CD4-positive, alpha-beta memory T cell (primary cell): ENCODE measurements at places on chromosomes 7 and 10.

DNA sequence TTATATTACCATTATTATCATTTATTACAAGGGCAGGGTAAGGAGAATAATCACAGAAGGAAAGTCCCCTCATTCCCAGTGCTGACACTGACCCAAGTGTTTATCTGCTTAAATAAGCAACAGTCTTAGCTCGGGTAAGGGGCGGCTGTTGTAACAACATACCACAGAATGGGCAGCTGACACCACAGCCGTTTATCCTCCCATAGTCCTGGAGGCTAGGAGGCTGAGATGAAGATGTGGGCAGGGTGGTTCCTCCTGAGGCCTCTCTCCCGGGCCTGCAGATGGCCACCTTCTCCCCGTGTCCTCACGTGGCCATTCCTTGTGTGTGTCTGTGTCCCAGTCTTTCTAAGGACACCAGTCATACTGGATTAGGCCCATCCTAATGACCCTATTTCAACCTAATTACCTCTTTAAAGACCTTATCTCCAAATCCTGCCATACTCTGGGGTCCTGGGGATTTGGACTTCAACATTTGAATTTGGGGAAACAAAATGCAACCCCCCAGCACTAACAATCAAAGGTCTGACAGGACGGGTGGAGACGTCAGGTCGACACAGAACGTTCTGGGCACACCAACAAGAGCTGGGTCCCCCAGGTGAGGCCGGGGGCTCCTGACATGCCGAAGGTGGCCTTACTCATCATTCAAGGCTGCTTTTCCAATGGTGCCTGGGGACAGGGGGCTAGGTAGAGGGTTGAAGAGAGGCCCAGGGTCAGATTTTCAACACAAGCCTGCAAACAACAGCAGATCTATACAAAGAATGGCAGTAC is 93.5 kb downstream of the TNS3 start:
- H3K4me1 ChIP-seq: no peaks in the 10 kb centered on the region
- no peak overlapping the region for H3K27ac ChIP-seq
- no peaks in the 10 kb centered on the region for H3K36me3 ChIP-seq
- no peaks in the 10 kb centered on the region for H3K27me3 ChIP-seq
- DNase-seq: no peak

DNA sequence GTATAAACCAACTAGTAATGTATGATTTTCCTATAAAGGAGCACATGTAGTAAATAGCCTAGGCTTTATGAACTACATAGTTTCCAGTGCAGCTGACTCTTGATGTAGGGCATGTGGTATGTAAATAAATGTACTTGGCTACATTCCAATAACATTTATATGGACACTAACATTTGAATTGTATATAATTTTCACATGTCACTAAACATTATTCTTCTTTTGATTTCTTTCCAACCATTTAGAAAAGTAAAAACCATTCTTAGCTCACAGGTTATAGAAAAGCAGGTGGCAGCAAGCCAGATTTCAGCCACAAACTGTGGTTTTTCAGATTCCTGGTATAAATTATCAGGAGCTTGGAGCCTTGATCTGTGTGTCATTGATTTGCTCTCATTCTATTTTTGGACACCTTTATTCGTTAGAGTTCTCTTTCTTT is 1182.0 kb downstream of the CNTNAP2 start:
- H3K4me1 ChIP-seq: no peaks in the 10 kb centered on the region
- no peak overlapping the region for H3K27ac ChIP-seq
- no peaks in the 10 kb centered on the region for H3K36me3 ChIP-seq
- no peak overlapping the region for H3K4me3 ChIP-seq

DNA sequence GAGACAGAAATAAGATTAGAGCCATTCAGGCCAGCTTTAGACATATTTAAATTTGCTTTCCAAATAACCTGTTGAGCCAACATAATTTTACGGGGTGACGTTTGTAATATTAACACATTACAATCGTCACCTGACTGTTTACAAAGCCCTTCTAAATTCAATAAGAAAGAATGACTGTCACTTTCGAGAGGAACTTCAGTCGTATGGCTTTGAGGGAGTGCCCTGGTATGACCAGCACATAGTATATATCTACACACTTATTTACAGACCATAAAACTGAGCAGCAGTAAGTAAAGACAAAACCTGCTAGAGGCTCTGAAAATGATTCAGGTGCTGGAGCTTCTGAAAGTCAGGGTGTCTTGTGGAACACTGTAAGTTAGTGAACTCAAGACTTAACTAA is 62.4 kb downstream of the BLNK start:
- no peaks in the 10 kb centered on the region for H3K36me3 ChIP-seq
- no peaks in the 10 kb centered on the region for H3K27me3 ChIP-seq
- DNase-seq: no peak

GRCh38 chr7:36390199-36391090 is 783 bp downstream of the ANLN start:
- H3K4me3 ChIP-seq: peak overlapping the region; percentile 84
- peak; percentile 31 for DNase-seq

- no peaks in the 10 kb centered on the region for H3K36me3 ChIP-seq
- H3K4me1 ChIP-seq: no peaks in the 10 kb centered on the region
- H3K4me3 ChIP-seq: no peak overlapping the region
- no peaks in the 10 kb centered on the region for H3K27me3 ChIP-seq
- no peak overlapping the region for H3K27ac ChIP-seq
Observed at GRCh38 chr7:15891151-15891881, 204.8 kb upstream of the MEOX2 start.

DNA sequence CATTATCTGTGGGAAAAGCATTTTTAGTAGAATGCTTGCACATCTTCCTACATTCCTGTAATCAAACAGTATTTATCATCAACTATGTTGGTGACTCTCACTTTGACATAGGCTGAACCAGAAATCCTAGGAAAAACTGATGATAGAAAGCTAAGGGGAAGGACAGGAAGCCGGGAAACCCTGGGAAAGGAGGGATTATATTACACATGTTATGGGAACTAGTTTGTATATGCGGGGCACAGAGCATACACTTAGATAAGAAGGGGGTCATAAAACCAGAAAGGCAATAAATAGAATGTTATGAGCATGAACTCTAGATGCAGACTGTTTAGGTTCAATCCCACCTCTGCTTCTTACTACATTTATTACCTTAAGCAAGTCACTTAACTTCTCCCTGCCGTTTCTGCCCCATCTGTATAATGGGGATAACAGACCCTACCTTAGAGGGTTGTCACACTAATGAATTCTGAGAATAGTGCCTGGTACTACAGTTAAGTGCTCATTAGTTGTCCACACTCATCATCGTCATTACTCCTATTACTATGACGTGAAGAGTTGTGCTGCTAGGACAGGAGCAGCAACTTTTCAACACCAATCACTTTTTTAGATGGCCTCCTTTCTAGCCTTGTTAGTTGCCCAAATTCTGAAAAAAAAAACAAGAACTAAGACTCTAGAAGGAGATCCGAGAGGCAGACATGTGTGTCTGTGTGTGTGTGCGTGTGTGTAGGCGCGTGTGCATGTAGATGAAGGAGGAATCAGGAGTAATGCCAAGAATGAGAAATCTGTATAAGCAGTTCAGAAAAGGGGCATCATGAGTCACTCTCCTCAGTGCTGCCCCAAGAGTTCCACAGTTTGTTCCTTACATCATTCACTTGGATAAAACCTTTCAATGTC is 52.2 kb downstream of the KMT2C start:
- H3K36me3 ChIP-seq: no peaks in the 10 kb centered on the region
- peaks cover 10% of the 10 kb centered on the region for H3K4me1 ChIP-seq
- H3K4me3 ChIP-seq: no peak overlapping the region

GRCh38 chr7:69217516-69218350 is 380.5 kb upstream of the AUTS2 start:
- H3K27me3 ChIP-seq: no peaks in the 10 kb centered on the region
- no peak overlapping the region for H3K27ac ChIP-seq
- DNase-seq: no peak
- no peaks in the 10 kb centered on the region for H3K4me1 ChIP-seq
- H3K36me3 ChIP-seq: no peaks in the 10 kb centered on the region

DNA sequence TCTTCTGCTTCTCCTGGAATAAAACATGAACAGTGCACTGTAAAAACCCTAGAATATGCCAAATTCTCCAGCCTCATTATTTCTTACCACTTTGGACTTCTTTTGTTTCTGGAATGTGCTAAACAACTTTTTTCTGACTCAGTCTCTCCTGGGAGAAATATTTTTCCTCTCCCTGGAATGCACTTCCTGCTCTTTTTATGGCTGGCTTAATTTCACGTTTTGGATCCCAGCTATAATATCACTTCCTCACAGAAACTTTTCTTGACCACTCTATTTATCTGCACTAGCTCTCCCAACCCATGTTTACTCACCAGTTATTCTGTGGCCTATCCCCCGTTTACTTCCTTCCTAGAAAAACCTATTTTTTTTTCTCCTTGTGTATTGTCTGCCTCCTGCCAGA is 26.7 kb downstream of the ABCB5 start:
- no peak for DNase-seq
- H3K27me3 ChIP-seq: no peaks in the 10 kb centered on the region
- no peaks in the 10 kb centered on the region for H3K4me1 ChIP-seq
- no peak overlapping the region for H3K4me3 ChIP-seq
- H3K27ac ChIP-seq: no peak overlapping the region

DNA sequence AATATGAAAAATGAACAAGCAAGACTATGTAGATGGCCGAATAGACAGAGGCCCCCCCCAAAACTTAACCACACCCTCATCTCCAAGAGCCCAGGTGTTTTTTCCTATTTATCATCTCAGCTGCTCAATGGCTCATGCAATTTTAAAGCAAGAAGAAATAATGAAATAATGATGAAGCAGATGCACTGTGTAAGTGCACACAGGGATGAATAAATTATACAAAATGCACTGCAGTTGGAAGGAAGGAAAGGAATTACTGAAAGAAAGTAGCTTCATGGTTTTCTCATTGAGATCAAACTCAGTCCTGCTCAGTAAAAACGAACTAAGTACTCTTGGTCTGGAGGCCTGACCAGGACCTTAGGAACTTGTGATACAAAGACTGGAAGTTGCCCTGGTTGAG is 810.1 kb downstream of the NRG3 start:
- no peak overlapping the region for H3K27ac ChIP-seq
- H3K27me3 ChIP-seq: no peaks in the 10 kb centered on the region
- H3K4me3 ChIP-seq: no peak overlapping the region
- no peaks in the 10 kb centered on the region for H3K4me1 ChIP-seq

DNA sequence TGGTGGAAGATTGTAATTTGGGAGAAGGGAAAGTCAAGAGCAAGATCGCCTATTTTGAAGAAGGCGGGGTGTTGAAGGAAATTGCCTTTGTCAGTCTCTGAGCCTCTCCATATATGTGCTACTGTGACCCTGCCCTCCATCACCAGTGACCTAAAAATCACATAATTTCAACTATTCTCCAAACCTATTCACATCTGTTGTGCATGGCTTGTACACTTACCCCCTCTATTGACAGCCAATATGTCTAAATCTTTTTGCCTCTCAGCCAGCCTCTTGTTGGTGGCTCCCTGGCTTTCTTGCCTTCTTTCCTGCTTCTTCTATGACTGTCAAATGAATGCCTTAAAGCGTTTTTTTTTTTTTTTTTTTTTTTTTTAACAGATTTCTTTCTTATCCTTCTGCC is 295.6 kb downstream of the AUTS2 start:
- no peaks in the 10 kb centered on the region for H3K27me3 ChIP-seq
- no peak overlapping the region for H3K27ac ChIP-seq
- no peaks in the 10 kb centered on the region for H3K4me1 ChIP-seq
- no peak for DNase-seq
- no peak overlapping the region for H3K4me3 ChIP-seq

GRCh38 chr10:110395350-110396283 is 90.9 kb upstream of the SMNDC1 start:
- H3K27me3 ChIP-seq: no peaks in the 10 kb centered on the region
- DNase-seq: peak; percentile 69
- no peak overlapping the region for H3K27ac ChIP-seq
- peaks cover 11% of the 10 kb centered on the region for H3K4me1 ChIP-seq

DNA sequence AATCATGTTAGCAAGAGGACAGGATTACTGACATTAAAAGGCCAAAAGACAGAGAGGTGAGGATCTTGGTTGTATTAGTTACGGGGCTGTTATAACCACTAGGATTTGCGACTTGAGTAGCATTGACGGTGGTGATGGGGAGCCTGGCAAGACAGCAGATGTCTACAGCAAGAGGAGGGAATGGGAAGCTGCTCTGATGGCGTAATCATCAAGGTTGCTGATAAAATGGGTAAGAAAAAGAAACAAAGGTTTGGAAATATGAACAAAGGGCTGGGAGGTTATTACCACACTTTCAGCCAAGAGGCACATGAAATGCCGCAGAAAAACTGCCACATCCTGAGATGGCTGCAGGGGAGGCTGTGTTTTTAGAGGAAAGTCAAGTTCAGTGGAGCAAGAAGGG is 33.9 kb downstream of the TMEM229A start:
- no peak for DNase-seq
- H3K4me3 ChIP-seq: no peak overlapping the region
- H3K36me3 ChIP-seq: no peaks in the 10 kb centered on the region
- no peaks in the 10 kb centered on the region for H3K4me1 ChIP-seq
- no peak overlapping the region for H3K27ac ChIP-seq
- no peaks in the 10 kb centered on the region for H3K27me3 ChIP-seq

DNA sequence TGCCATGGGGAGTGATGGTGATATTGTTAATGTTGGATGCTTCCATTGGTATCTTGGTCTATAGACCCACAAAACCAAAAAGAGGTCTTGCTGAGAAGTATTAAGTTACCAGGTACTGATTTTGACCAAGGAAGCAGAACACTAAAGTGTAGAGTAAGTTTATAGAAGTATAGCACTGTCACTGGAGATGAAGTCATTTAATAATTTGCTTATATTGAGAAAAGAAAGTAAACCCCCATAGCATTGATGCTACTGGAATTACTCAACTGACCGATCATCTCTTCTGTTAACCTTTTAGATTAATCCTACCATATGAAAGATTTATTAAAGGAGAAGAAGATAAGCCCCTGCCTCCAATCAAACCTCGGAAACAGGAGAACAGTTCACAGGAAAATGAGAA is 183.2 kb downstream of the RTKN2 start:
- no peak overlapping the region for H3K27ac ChIP-seq
- no peak overlapping the region for H3K4me3 ChIP-seq
- no peaks in the 10 kb centered on the region for H3K27me3 ChIP-seq
- no peak for DNase-seq
- H3K4me1 ChIP-seq: peaks cover 71% of the 10 kb centered on the region

DNA sequence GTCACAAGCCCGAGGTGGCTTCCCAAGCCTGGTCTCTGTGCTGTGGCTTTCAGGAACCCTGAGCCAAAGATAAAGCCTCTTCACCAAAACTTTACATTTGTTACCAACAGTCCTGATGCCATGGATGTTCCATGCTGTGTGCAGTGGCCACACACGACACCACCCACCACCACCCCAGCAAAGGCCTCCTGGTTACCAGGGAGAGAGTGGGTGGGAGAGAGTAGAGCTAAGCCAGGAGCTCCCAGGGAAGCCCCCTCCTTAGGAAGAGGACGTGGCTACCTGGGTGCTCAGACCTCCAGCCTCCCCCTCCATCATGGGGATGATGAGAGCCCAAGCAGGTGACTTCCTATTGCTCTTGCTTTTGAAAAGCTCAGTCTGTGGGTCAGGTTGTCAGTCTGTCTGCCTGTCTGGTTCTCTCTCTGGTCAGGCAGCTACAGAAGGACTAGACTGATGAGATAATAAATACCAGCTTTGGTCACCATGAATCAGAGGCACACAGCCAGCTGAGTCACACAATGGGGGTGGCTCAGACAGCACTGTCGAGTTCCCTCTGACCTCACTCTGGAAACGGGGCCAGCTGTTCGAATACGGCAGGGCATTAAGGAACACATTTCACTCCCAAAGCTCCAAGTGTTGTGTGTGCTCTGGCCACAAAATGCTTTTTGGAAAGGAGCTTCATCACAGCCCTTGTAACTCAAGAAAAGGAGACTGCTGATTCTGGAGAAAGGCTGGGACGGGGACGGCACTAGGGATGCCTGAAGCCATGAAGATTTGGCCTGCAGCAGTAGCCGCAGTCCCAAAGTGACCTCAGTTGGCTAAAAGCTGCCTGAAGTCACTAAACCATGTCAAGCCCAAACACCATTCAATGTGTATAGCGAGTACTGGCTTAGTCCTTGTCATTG is 166.0 kb downstream of the FANK1 start:
- no peaks in the 10 kb centered on the region for H3K27me3 ChIP-seq
- no peaks in the 10 kb centered on the region for H3K36me3 ChIP-seq
- H3K4me1 ChIP-seq: no peaks in the 10 kb centered on the region
- DNase-seq: no peak
